ENCODE measurements at places on chromosomes 1 and 21. TPM values are rescaled to one million over a fixed set of nuclear protein-coding genes. Genes with fewer than 3 reads are reported as not detected.

LCE1A gene
- not detected for total RNA-seq

GRCh38 chr1:48462716-48463302 is 9.2 kb downstream of the SPATA6 start:
- no peak overlapping the region for H3K27ac ChIP-seq
- H3K36me3 ChIP-seq, result no peaks in the 10 kb centered on the region
- no peak overlapping the region for H3K4me3 ChIP-seq
- no peaks in the 10 kb centered on the region for H3K27me3 ChIP-seq

PLA2G5 gene
- total RNA-seq, result 19.8 TPM

OR2L2 gene
- total RNA-seq, result 1.2 TPM

Measured in testis (tissue), 5 donors.